ENCODE measurements at places on chromosomes 2 and 18.

- no peak for DNase-seq
These were observed 93.3 kb downstream of the SESTD1 start for GRCh38 chr2:179171371-179171770.

DNA sequence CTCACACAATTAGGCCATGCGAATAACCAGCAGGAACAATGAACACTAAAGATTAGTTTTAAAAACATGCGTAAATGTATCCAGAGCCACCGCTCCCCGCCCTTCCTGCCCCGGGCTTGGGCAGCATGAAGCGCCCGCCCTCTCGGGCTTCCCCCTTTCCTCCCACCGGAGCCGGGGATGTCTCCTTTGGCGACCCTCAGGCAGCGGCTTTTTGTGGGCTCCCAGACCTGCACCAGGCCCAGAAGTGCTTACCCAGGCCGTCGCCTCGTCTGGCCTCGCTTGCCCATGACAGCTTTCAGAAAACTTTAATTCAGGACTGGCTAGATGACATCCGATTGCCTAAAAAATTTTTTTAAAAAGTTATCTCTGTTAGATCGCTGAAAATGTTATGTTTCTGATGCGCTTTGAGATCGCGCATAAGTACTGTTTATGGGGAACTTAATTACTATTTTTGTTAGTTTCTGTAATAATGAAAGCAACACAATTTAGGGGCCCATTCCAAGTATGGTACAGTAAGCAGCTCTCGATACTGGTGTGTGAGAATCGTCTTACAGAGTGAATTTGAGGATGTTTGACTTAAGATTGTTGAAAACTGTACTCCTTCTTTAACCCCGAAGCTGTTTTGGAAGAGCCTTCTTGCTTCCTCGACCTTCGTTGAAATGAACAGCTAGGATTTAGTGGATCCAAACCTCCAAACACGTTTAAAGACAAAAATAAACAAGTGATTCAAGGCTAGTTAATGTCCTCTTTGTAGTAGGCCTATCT is 1.1 kb downstream of the MAP3K20 start:
- DNase-seq: no peak

- peak; percentile 70 for DNase-seq
These were observed at the start of gene ST3GAL5 for GRCh38 chr2:85888684-85889626. Gene ST3GAL5, minus strand, starts transcription at chr2:85888990. Its CDS starts 85 bp downstream, at chr2:85888905.

GRCh38 chr18:43789234-43790000 is 512.1 kb upstream of the SYT4 start:
- peak; percentile 22 for DNase-seq

- DNase-seq: no peak
These were observed 53.2 kb downstream of the ICA1L start for GRCh38 chr2:202818321-202818720.

DNA sequence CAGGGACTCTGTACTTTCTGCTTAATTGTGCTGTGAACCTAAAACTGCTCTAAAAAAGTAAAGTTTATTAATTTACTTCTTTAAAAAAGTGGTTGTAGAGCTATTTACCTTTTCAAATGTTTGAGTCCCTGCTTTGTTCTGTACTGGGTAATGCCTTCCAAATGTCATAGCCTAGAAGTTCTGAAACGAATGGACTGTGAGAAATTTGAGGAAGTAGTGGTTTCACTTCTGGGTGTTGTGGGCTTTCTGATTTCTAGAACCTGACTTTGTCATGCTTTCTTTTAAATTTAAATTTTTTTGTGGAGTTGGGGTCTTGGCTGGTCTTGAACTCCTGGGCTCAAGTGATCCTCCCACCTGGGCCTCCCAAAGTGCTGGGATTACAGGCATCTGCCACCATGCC is 44.6 kb downstream of the SMAD4 start:
- no peak for DNase-seq

DNA sequence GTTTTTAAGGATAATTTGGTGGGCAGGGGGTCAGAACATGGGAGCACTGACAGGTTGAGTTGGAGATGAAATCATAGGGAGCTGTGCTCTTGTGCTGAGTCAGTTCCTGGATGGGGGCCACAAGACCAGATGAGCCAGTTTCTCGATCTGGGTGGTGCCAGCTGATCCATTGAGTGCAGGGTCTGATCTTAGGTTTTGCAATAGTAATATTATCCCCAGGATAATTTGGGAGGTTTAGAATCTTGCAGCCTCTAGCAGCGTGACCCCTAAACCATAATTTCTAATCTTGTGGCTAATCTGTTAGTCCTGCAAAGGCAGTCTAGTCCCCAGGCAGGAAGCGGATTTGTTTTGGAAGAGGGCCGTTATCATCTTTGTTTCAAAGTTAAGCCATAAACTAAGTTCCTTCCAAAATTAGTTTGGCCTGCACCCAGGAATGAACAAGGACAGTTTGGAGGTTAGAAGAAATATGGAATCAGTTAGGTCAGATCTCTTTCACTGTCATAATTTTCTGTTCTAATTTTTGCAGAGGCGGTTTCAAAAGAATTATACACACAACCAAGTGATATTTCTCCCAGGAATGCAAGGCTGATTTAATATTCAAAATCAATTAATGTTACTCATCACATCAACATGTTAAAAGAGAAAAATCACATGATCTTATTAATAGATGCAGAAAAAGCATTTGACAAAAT is 23.0 kb downstream of the DBI start:
- DNase-seq: no peak

GRCh38 chr18:79422022-79422782 is 26.5 kb downstream of the NFATC1 start:
- no peak for DNase-seq

- DNase-seq: no peak
These were observed 21.3 kb downstream of the COMMD1 start for GRCh38 chr2:61926531-61927477.

DNA sequence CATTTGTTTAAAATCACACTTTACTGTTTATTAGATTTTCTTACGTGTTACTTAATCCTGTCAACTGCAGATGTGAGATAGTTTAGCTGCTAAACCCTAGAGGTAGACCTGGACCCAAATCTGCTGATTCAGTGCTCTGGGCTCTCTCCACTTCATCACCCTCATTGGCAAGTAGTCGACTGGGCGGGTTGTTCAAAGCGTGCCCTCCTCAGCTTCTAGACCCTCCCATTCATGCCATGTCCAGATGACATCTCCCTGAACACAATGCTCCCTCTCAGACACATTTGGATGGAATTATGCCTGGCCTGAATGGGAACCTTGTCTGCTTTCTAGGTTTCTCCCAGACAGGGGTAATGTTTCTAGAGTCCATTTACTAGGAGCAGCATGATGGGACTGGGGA is 43.7 kb downstream of the RPIA start:
- DNase-seq: no peak

- DNase-seq: no peak
These were observed 151.2 kb downstream of the PRPF40A start for GRCh38 chr2:152565884-152566727.

GRCh38 chr2:26503231-26503880 is 25.4 kb upstream of the OTOF start:
- no peak for DNase-seq

DNA sequence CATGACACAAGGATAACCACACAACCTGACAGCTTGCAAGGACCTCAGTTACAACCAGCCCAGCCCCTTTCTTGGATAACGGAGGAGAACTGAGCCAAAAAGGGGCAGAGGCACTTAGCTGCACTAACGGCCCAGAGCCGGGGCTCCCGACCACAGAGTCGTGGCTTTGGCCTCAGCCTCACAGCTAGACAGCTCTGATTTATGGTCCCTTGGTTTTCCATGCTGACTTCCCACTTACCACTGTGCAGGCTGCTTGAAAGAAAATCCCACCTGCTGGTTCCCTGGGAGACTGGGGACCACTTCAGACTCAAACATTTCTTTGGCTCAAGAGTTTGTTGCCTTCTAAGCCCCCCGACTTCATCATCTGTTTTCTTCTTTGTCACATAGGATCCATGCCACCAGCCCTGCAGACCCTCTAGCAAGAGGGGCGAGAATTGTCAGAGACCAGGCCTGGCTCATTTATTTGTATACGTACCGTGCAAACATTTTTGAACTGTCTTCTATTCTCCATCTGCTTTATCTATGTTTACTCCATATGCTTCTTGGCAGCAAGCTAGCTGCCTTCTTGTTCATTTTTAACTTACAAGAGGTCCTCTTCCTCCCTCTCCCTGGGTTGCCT is 352.6 kb upstream of the MYT1L start:
- peak; percentile 40 for DNase-seq

DNA sequence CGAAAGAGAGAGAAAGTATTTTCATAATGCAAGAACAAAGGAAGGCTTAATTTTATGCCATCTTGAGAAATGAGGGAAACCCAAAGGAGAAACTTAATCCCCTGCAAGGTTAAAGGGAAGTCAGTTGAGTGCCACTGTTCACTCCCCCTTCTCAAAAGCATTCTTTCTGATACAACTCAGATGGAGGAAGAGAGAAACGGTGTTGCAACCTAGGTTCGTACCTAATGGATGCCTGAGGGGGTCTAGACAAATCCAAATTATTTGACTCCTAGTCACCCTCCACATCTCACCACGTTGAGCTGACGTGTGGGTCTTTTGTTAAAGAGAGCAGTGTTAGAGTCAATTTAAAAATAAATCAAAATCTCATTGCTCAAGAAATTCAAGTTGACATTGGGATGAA is 52.6 kb upstream of the UNC80 start:
- DNase-seq: no peak

DNA sequence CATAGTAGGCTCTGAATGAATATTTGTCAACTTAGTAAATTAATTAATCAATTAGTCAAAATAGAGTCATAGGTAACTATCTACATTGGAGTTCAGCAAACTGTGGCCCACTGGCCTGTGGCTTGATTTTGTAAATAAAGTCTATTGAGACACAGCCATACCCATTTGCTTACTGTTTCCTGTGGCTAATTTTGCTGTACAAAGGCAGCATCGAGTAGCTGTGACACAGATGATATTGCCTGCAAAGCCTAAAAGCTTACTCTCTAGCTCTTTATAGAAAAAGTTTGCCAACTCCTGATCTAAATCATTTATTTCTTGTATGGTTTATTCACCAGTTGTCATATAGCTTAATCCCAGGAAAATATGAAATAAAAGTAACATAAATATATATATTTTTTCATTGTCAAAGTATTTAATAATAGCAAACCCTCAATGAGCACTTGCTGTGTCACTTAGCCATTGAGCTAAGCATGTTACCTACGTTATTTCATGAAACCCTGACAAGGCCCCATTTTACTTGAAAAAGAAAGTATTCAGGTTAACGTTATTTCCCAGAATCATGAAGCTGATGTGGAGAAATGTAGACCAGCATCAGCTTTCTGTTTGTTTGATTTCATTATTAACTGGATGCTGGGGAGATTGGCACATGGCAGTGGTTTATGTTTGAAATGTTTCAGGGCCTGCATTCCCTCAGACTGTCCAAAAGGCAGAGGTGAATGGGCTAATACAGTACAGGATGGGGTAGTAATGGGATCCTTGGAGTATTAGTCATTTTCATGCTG is 69.6 kb downstream of the ICOS start:
- DNase-seq: no peak

DNA sequence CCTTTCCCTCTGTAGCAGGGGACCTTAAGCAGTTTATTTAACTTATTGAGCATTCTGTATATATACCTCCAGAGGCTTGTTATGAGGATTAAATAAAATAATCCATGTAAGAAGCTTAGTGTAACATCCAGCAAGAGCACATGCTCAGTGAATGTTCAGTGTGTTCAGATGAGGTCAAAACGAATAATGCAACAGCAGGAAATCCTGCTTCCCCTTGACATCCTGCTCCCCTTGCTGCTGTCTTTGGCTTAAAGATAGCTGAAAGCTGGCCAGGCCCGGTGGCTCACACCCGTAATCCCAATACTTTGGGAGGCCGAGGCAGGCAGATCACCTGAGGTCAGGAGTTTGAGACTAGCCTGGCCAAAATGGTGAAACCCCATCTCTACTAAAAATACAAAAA is 68.7 kb downstream of the COL4A4 start:
- no peak for DNase-seq

- no peak for DNase-seq
These were observed 135.6 kb downstream of the GALNT14 start for GRCh38 chr2:31002537-31003150.

- DNase-seq: no peak
These were observed 642.3 kb upstream of the LINC00305 start for GRCh38 chr18:64791236-64791635.

- DNase-seq: no peak
These were observed 24.9 kb downstream of the CLK1 start for GRCh38 chr2:200839513-200839912.

- no peak for DNase-seq
These were observed 35.2 kb downstream of the WDPCP start for GRCh38 chr2:63553049-63553448.

DNA sequence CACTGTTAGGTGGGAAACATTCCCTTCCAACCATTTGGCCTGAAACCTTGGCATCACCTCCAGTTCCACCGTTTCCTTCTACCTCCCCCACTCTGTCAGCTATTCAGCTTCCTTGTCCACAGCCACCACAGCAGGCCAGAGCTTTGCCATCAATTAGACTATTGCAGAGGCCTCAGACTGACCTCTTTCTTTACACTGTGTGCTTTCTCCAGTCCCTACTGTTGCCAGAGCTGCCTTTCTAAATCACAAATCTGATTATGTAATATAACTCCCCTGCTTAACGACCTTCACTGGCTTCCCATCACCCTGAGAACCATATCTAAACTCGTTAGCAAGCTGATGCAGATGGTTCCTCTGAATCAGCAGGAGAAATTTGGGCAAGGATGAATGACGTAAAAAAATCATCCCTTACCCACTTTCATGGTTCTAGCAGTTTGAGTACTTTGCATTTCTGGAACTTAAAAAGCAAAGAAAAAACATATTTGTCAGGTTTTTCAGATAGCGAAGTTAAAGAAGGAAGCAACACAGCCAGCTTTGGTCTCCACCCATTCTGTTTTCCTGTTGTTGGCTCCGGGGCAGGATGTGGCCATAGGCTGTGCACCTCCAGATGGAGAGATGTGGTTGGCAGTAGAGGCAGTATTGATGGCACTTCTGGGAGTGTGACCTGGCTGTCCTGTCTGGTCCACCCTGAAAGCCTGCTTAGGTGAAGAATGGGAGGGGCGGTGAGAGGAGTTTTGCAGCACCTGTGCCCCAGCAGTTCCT is 422.1 kb downstream of the PARD3B start:
- DNase-seq: peak; percentile 6

DNA sequence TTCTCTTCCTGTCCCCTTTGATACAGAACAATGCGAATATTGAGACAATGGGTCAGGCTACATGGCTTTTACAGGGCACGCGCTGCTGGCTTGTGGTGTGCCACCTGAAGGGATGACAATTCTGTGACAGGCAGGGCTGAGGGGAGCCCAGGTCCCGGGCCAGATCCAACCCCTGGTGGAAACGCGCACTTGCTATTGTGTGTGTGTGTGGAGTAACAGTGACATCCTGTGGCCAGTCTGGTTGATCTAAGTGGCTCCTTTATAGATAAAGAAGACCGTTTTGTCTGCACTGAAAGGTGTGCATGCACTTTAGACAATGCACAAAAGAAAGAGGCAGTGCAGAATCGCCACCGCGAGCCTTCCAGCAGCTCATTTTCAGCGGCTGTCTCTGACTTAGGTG is 273.6 kb downstream of the HRH4 start:
- DNase-seq: no peak

GRCh38 chr18:45541421-45541820 is 73.9 kb upstream of the SLC14A2 start:
- DNase-seq: no peak

GRCh38 chr18:30730915-30731314 is 311.6 kb downstream of the DSC3 start:
- DNase-seq: no peak

GRCh38 chr2:199756743-199757142 is 94.2 kb downstream of the FTCDNL1 start:
- no peak for DNase-seq

GRCh38 chr2:239463541-239464165 is 62.8 kb upstream of the HDAC4 start:
- no peak for DNase-seq

Data from NCI-H1092 (cell line).